ENCODE measurements at places on chromosomes 16 and 17.

GRCh38 chr16:89924297-89924924 is 1.3 kb downstream of the TUBB3 start:
- peak; percentile 52 for DNase-seq

DNA sequence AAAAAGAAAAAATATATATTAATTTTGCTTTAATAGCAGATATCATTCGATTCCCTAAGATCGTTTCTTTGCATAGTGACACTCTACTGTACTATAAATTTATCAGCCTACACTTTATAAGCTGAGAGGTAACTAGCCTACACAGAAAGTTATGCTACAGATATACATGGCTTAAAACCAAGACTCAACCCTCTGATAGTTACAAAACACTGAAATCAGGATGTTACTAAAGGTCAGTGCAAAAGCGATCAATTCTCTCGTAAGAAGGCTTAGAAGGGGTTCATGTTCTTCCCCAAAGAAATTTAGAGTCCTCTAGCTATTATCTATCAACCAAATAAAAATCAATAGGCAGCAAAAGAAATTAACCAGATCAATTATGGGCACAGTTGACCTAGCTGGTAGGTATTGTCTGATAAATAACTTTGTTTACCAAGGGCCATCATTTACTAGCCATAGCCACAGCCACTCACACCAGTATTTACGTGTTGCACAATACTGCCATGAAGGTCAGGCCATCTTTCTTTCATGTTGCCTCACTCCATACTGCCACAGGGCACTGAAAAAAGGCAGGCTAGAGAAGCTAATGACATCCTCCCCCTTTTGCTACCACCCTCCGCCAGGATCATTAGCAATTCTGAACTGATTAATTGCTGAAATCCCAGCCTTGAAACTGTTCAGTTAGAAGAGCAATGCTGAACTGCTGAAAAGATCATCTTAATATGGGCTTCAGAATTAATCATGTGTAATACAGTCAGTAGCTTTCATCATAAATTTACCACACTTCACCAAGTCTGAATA is 43.7 kb downstream of the RND2 start:
- peak; percentile 19 for DNase-seq

- DNase-seq: no peak
These were observed 45.5 kb upstream of the ZFHX3 start for GRCh38 chr16:73093146-73094144.

DNA sequence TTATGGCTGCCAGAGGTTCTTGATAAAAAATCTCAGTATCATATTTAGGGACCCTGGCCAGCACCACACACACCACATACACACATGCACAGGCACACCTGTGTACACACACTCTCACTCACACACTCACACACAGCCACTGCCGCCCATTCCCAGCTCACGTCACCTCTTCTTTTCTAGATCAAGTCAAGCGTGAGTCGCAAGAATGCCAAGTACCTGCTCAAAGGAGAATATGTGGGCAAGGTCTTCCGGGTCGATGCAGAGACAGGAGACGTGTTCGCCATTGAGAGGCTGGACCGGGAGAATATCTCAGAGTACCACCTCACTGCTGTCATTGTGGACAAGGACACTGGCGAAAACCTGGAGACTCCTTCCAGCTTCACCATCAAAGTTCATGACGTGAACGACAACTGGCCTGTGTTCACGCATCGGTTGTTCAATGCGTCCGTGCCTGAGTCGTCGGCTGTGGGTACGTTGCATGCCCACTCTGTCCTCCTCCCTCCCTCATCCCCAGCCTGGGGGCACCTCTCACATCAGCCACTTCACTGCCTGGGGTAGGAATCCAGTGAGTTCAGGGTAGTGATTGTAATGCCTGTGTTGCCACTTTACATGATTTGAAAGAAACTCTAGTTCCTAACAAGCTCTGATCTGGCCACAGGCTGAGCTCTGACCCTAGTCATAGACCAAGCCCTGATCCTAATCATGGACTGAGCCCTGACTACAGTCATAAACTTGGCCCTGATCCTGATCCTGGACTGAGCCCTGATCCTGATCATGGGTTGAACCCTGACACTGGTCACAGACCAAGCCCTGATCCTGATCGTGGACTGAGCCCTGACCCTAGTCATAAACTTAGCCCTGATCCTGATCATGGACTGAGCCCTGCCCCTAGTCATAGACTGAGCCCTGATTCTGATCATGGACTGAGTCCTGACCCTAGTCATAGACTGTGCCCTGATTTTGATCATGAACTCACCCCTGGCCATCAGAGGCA is 20.4 kb downstream of the CDH5 start:
- no peak for DNase-seq

DNA sequence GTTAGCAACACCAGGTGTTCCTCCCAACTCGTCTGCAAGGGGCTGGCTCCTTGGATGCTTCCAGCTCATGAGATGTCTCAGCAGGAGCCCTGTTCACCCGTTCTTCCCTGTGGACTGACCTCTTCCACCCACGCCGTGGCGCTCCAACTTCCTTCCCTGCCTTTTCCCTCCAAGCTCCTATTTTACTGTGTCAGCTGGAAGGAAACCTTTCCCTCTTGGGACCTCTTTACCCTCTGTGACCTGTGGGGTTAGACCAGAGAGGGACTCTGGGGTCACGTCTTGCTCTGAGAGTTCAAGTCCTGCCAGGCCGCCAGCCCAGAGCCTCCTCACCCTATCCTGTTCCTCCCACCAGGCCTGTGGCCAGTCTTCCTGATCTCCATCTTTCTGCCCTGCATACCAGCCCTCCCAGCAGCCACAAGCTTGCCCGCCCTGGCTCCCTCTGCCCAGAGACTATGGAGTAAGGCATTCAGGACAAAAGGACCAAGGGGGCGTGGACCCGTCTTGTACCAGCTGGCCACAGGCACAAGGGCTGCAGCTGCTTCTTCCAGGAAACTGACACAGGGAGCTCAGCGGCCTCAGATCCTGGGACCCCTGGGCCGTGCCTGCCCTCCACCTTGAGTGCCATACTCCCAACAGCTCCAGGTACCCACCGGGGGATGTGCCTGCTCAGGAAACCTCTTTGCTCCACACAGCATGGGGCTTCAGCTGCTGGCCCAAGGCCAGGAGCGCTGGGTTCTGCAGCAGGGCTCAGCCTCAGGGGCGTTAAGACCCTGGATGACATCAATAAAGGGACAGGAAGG is 3.0 kb downstream of the PAQR4 start:
- DNase-seq: no peak

GRCh38 chr17:40598619-40599467 is 33.6 kb upstream of the CCR7 start:
- peak; percentile 80 for DNase-seq

GRCh38 chr16:28482026-28482425 is 9.8 kb downstream of the CLN3 start:
- no peak for DNase-seq

DNA sequence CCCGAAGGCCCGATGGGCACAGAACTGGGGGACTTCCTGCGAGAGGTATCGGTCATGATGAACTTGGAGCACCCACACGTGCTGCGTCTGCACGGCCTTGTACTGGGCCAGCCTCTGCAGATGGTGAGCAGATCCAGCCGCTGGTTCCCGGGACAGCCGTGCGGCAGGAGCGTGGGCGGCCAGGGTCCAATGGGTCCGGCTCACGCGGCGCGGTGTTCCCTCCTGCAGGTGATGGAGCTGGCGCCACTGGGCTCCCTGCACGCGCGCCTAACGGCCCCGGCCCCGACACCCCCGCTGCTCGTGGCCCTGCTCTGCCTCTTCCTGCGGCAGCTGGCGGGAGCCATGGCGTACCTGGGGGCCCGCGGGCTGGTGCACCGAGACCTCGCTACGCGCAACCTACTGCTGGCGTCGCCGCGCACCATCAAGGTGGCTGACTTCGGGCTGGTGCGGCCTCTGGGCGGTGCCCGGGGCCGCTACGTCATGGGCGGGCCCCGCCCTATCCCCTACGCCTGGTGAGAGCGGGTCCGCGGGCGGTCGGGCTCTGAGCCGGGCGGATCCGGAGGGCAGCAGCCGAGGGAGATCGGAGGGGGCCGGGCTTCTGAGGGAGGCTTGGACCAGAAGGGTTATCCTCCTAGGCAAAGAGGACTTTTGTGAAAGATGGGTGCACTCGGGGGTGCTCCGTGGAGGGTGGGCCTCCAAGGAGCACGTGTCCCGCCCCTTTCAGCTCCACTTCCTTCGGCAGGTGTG is 3.0 kb downstream of the TNK1 start:
- DNase-seq: no peak

- no peak for DNase-seq
These were observed 517.2 kb downstream of the RBFOX1 start for GRCh38 chr16:7849841-7850240.

- no peak for DNase-seq
These were observed 2.0 kb upstream of the COX10 start for GRCh38 chr17:14067347-14067746.

GRCh38 chr17:57269052-57269451 is 12.7 kb downstream of the MSI2 start:
- DNase-seq: no peak

- peak; percentile 88 for DNase-seq
These were observed at the start of gene DEXI for GRCh38 chr16:10942352-10943063. Gene DEXI, minus strand, starts transcription at chr16:10942468. Its CDS starts 463 bp downstream, at chr16:10942005.

- DNase-seq: no peak
These were observed 7.6 kb downstream of the THUMPD1 start for GRCh38 chr16:20734056-20734455.

DNA sequence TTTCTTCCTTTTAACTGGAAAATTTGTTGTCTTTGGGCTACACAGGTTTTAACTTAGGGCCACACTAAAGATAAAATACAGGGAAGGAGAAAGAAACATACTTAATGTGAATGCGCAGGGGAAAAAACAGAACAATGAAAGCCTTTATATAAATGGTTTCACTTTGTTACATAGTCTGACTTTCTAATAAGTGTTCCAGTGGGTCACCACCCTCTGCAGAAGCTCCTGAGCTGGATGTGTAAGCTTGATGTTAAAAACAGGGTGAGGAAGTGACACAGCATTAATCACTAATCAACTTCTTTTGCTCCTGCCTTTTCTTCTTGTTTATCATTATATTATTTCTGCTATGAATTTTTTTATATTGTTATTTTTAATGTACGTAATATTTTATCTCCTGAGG is 445.6 kb upstream of the CA10 start:
- DNase-seq: no peak

GRCh38 chr17:7843536-7844291 is 9.7 kb downstream of the KDM6B start:
- peak; percentile 87 for DNase-seq

DNA sequence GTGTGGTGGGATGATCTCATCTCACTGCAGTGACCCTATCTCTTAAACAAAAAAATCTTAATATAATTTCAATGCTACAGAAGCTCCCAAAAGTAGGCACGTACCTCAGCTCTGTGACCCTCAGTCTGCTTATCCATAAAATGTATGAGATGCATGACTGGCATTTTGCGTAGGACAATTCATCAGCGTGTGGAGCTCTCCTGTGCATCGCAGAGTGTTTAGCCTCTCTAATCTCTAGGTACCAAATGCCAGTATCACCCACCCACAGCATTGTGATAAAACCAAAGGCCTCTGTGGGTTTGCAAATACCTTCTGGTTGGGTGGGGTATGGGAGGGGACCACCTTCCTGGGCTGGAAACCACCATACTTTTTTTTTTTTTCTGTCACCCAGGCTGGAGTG is 19.0 kb upstream of the TUBG2 start:
- DNase-seq: no peak

DNA sequence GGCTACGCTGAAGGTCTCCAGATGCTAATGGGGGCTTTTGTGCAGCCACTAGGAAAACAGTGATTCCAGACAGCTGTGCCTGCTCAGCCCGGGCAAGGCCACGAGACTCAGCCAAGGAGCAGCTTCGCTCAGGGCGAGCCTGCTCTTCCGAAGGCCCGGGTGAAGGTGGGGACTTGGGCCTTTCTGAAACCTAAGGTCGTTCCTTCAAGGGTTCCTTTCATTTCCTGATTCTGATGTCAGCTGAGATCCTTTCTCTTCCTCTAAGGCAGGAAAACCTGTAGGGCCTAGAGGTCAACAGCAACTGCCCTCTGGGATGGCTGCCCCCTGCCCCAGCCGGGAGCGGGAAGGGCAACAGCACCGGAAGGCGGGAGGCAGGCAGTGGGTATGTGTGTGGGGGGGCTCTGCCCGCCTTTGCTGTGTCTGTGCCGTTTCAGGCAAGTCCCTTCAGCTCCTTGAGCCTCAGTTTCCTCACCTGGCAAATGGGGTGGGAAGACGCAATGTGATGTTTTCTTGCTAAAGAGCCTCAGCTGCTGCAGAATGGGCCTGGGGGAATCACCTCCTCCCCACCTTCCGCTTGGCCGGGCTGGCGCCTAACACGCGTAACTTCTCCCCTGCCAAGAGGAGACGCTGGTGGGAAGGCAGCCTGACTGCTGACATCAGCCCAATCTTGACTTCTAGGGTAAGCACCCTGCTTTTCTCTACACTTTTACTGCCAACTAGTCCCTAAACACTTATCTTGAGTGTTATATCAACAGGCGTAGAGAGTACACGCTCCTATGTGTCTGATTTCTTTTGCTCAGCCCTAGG is 32.8 kb downstream of the IRF8 start:
- DNase-seq: no peak

DNA sequence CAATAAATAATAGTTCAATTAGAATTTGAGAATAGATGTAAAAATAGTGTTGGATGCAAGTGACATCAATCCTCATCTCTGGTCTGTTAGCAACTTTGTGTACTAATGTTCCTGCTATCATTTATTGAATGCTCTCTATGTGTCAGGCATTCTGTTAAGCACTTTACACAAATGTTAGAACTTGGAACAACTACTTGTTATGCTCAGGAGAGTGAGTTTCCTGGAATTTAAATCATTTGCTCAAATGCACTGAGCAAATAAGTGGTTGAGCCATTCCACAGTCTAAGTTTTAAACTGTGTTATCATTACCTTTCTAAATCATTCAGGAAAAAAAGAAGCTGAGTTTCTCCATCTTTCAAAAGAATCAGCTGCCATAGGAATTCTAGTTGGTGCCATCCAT is 1327.3 kb upstream of the GOT2 start:
- DNase-seq: no peak

DNA sequence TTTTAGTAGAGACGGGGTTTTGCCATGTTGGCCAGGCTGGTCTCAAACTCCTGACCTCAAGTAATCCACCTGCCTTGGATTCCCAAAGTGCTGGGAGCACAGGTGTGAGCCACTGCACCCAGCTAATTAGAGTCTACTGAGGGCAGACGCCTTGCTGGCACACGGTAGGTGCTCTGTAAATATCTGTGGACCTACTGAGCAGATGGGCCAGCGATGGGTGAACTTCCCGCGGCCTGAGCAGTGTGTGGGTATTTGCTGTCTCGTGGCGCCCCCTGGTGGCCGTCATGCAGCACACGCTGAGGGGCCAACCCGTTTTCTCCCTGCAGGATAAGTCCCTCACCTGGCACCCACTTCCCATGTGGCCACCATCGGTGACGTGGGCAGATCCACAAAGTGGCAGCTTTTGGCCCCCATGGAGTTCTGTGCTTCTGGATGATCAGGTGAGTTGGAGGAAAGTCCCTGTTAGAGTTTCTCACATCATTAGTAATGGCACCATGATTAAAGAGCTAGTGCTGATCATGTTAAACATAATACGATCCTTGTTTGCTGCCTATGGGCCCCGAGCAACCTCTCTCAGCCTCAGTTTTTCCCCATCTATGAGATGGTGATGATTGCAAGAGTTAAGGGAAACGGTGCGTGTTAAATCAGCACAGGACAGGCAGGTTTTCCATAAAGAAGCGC is 40.7 kb downstream of the ZDHHC7 start:
- DNase-seq: peak; percentile 63

Measured in fibroblast of gingiva (primary cell).